Activated CD4-positive, CD25-positive, alpha-beta regulatory T cell treated with anti-CD3 and anti-CD28 coated beads, Interleukin-2, amount 50 U/mL, for 24 hours (primary cell): ENCODE measurements at places on chromosomes 16 and 17.

GRCh38 chr17:8806253-8806925, 7.2 kb upstream of the MFSD6L start:
- ATAC-seq: no peak

DNA sequence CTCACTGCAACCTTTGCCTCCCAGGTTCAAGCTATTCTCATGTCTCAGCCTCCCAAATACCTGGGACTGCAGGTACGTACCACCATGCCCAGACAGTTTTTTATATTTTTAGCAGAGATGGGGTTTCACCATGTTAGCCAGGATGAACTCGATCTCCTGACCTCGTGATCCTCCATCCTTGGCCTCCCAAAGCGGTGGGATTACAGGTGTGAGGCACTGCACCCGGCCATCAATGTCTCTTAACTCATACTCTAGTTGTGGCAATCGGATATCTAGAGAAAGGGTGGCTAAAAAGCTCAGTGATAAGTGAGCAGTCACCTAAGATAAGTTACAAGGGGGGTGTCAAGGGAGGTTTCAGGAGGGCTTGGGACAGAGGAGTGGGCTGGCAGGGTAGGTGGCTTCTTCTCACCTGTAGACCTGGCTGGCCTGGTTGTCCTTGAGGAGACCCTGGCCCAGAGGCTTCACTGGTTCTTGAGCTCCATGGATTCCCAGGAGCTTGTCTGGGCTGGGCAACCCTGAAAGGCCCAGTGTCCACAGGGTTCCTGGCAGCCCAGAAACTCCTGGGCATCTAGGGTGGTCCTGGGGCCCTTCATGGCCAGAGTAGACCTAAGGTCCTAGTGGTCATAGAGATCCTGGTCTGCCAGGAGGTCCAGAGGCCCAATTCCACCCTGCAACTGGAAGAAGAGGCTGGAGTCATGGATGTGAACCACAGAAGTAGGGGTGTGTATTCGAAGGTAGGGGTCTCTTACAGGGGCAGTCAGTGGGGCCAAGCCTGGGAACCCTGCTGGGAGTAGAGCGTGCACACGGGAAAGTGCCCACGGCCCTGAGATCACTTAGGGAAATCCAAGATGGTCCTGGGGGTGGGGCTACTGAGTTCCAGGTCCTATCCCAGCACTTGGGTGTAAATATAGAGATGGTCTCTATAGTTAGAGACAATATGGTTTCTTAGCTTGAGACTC, 12.7 kb upstream of the IGFBP4 start:
- ATAC-seq: no peak

DNA sequence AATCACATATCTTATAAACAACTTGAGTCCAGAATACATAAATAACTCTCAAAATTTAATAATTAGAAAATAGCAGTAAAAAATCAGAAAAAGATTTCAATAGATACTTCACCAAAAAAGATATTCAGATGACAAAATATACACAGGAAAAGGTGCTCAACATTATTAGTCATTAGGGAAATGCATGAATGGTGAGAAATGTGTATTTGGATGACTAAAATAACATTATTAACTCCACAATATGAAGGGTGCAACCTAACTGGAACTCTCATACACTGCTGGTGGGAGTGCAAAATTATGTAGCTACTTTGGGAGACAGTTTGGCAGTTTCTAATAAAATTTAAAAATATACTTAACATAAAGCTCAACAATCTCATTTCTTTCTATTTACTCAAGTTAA, 262.3 kb upstream of the AXIN2 start:
- ATAC-seq: no peak

DNA sequence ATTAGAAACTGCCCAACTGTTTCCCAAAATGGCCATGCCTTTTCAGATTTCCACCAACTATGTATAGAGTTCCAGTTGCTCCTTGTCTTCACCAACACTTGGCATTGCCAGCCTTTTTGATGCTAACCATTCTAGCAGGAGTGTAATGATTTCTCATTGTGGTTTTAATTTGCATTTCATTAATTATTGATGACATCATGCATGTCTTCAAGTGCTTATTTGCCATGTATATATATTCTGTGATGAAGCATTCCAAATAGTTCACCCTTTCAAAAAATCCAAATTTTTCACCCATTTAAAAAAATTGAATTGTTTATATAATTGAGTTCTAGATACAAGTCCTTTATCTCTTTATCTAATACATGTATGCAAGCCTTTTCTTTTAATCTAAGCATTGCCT, 245.9 kb upstream of the TNRC6C start:
- ATAC-seq: no peak

- no peak for ATAC-seq
Observed at GRCh38 chr16:55482056-55482455, 3.1 kb downstream of the MMP2 start.

DNA sequence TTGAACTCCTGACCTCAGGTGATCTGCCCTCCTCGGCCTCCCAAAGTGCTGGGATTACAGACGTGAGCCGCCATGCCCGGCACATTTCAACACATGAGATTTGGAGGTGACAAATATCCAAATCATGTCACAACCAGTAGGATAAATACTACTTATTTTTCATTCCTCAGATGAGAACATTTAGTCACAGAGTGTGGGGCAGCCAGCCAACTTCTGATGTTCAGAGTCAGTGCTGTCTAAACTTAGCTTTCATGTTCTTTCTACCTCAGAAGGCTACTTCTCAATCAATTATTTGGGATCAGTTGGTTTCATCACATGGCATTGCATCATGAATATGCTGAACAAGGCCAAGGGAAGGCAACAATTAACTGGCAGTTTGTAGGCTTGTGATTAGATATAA, 134.5 kb downstream of the CDH13 start:
- ATAC-seq: no peak

- no peak for ATAC-seq
Observed at GRCh38 chr16:86681757-86682106, 103.4 kb downstream of the FOXL1 start.

DNA sequence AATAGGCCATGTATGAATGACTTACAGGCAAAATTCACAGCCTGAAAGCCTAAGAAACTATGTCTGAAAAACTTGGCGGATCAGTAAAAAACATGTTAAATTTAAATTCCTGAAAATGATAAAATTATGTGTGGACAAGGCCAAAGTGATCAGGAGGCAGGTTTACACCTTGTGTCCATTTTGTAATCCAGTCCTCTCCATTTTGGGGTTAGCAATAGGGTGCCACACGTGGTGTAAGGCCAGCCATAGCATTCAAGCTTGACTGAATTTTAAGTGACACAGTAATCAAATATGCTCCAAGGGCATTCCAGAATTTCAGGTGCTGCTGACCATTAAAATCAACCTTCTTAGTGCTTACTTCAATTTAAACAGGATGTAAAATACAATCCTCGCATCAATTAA, 2.7 kb downstream of the RNF43 start:
- no peak for ATAC-seq

DNA sequence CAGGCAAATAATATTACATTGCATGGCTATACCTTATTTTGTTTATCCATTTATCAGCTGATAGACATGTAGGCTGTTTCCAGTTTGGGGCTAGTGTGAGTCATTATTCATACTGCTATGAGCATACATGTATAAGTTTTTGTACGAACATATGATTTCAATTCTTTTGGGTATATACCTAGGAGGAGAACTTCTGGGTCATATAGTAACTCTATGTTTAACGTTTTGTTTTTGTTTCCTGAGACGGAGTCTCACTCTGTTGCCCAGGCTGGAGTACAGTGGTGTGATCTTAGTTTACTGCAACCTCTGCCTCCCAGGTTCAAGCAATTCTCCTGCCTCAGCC, 2.4 kb upstream of the ITGAL start:
- ATAC-seq: peak; percentile 44

DNA sequence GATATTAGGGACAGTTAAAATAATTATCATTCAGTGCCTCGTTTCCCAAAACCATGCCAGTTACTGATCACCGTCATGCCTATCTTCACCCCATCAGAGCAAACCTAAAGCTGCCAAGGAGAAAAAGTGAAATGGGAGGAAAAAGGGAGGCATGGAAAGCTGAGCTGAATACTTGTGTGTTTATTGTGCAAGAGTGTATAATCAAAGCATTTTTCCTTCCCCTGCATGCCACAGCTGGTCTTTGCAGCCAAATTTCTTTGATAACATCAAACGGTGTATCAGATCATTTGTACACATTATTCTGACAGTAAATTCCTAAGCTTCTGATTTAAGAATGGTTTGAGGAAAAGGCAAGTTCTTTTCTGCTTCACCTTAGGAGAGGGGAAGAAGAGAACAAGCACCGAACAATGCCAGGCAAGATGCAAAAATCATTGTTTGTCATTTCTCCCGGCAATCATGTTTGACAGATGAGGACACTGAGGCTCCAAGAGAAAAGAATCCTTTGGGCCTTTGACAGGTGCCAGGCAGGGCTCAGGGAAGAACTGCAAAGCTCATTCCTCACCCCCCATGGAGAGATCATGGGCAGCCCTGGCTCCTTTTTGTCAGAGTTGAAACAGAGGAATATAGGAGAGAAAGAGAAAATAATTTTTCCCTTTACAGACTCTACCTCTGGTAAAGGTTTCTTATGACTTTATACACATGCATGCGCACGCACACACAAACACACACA, 51.4 kb upstream of the ARHGAP44 start:
- ATAC-seq: no peak

DNA sequence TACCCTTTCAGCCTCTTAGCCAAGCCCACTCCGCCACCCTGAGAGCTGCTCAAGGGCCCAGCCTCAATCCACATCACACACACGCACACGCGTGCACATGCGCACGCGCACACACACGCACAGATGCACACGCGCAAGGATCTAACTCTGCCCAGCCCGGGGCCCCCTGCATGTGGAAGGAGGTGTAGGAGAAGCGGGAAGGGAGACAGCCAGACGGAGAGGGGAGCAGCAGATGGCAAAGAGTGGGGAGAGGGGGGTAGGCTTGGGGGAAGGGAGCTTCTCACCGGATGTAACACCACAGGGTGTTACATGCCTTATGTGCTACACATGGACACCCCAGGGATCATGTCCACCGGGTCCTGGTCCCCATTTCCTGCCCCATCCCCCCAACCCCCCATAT, 15.3 kb downstream of the DLG4 start:
- no peak for ATAC-seq

- no peak for ATAC-seq
Observed at GRCh38 chr17:48357779-48358602, 72.0 kb downstream of the SKAP1 start.

DNA sequence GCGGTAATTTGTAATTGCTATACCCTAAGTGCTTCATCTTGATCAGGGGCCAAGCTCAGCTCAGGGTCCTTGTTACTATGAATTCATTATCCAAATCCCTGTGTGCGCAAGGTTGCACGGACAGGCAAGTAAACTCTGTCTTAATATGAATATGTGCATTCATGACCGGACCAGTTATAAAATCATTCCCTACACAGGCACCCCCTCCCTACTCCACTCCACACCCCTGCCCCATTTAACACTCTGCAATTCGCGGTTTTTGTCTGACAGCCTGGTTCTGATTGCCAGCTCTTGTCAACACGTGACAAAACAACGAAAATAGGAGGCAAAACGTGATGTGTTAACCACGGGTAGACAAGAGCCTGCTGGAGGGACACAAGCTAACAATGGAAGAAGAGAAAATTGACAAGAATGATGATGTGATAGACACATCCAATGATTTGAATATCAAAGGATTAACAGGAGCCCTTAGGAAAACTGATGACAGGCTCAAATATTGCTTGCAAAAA, 76.5 kb downstream of the CACNG3 start:
- no peak for ATAC-seq

- ATAC-seq: no peak
Observed at GRCh38 chr17:32285746-32286517, 20.3 kb downstream of the RHBDL3 start.

GRCh38 chr17:8310601-8311123, 621 bp downstream of the ARHGEF15 start:
- no peak for ATAC-seq

GRCh38 chr16:56625140-56625942, at the start of gene MT1E:
MT1E (plus strand) TSS chr16:56625781; CDS start chr16:56625852, 71 bp downstream.
- ATAC-seq: peak; percentile 96

DNA sequence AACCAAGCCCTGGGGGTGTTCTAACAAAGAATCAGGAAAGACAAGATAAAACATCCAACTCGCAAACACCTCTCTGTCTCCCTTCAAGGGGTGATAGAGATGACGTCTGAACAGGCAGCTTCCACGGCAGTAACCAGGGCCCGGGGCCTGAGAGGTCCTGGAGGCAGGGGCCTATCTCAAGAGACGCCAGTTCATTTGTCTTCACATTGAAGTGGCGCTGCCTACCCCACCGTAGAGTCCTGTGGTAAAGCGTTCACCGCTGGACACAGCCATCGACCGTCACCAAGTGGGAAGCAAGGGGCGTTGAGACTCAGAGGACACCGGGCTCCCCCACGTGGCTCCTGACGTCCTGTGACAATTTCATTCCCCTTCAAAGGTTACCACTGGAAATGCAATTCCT, 21.4 kb downstream of the UTS2R start:
- ATAC-seq: no peak

- ATAC-seq: no peak
Observed at GRCh38 chr16:24493821-24494220, 45.5 kb upstream of the RBBP6 start.

GRCh38 chr17:29138184-29138955, 41.8 kb downstream of the MYO18A start:
- peak; percentile 76 for ATAC-seq

- ATAC-seq: no peak
Observed at GRCh38 chr17:49452201-49452600, 37.5 kb upstream of the PHB1 start.

DNA sequence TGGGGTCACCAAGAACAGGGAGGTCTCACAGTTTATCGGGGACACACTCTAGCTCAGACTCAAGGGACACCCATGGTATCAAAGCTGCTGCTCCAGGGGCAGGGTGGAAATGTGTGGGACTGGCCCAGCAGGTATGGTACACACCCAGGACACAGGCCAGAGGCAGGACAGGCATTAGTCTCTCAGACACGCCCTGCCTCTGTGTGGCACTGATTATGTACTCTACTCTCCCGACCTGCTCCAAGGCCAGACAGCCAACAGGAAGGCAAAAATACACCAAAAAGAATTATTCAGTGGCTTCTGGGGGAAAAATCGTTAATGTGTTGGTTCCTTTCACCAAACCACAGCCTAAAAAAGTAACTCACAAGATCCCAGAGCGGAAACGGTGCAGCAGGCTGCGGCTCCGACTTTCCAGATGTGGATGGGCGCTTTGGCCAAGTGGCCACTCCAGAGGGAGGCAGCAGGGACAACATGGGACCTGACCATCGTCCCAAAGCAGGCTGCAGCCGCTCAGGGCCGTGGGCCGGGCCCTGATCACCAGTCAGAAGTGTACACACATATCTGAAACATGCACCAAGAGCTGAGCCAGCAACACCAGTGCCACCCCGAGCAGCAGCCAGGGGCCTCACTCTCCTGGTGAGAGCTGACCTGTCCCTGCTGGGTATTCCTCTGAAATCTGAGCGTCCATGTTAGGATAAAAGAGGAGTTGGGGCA, 1.0 kb upstream of the SIRT7 start:
- no peak for ATAC-seq
